ENCODE measurements at places on chromosomes 3 and 15.

- no peaks in the 10 kb centered on the region for H3K36me3 ChIP-seq
- peaks cover 7% of the 10 kb centered on the region for H3K4me1 ChIP-seq
- no peak overlapping the region for H3K4me3 ChIP-seq
- H3K27ac ChIP-seq = no peak overlapping the region
These were observed 66.5 kb upstream of the SH3GL3 start for GRCh38 chr15:83380682-83381081.

DNA sequence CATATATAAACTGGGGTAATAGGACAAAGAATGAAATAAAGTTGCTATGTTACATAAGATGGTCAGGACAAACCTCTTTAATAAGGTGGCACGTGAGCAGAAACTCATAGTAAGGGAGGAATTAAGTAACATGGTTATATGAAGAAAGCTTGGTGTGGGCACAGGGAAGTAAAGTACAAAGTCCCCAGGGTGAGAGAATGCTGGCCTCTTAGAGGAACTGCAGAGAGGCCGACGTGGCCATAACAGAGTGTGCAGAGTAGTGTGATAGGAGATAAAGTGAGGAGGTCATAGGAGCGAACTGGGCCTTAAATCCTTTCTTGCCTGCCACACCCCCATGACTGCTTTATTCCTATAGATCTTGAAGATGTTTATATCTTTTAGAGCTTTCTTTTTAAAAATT is 17.4 kb upstream of the RBMS3 start:
- no peaks in the 10 kb centered on the region for H3K36me3 ChIP-seq
- H3K27ac ChIP-seq = no peak overlapping the region
- DNase-seq = no peak
- H3K4me3 ChIP-seq = no peak overlapping the region

DNA sequence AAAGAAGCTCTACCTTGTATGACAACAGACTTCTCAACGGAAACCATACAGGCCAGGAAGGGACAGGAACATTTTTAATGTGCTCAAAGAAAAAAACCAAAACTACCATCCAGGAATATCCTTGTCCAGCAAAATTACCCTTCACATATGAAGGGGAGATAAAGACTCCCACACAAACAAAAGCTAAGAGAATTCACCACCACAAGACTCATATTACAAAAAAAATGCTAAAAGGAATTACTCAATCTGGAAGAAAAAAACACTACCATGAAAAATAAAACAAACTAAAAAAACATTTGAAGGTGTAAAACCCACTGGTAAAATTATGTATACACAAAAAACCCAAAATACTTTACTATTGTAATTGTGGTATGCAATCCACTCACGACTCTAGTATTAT is 57.2 kb downstream of the DLG1 start:
- peaks cover 62% of the 10 kb centered on the region for H3K4me1 ChIP-seq
- H3K27ac ChIP-seq = peak overlapping the region; percentile 39
- no peak overlapping the region for H3K4me3 ChIP-seq
- H3K27me3 ChIP-seq = no peaks in the 10 kb centered on the region

DNA sequence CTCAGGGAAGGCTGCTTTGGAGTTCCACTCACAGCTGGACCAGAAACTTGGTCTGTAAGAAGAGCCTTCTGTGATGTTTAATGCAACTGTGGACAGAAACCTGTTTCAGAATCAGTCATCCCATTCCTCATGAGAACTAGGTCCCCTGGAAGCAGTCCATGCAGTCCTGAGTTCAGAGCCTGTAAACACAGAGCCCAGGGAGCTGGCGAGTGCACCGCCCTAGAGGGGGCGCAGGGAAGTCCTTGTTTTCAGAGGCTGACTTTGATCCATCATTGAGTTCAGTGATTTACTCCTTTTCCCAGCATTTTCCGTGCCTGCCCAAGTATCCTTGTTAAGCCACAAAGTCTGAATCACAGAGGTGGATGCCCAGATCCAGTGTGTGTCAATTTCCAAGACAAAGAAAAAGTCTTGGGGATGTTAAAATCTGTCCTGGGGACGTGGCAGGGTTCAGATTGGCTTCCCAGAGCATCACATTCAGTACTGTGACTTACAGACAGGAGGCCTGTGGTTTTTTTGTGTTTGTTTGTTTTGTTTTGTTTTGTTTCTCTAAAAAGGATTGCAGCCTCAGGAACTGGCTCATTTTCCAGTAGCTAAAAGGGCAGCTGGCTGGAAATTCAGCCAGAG is 9.8 kb upstream of the TXNRD3 start:
- no peak overlapping the region for H3K27ac ChIP-seq
- no peaks in the 10 kb centered on the region for H3K4me1 ChIP-seq
- DNase-seq = no peak
- H3K27me3 ChIP-seq = peaks cover 37% of the 10 kb centered on the region

DNA sequence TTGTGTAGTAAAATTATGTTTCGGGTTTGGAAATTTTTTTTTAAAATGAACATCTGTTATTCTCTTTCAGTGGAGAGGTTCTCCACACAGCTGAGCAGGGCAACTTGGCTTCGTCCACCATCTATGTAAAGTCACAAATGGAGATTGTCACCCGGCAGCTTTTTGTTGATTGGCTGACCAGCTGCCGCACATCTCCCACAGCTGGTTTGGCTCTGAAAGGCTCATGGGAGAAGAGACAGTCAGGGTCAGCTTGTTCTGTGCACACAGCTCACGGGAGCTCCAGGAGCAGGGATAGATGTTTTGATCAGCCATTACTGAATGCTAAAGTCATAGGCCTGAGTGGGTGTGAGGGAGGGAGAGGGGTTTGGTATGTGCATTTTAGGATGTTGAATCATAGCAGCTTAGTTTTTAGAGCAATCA is 12.9 kb upstream of the CCDC80 start:
- H3K27me3 ChIP-seq = no peaks in the 10 kb centered on the region
- peak overlapping the region; percentile 93 for H3K27ac ChIP-seq
- H3K4me1 ChIP-seq = peaks cover 64% of the 10 kb centered on the region

- H3K4me3 ChIP-seq = no peak overlapping the region
- H3K36me3 ChIP-seq = no peaks in the 10 kb centered on the region
- no peak for DNase-seq
- H3K27ac ChIP-seq = no peak overlapping the region
- H3K27me3 ChIP-seq = peaks cover 8% of the 10 kb centered on the region
- H3K4me1 ChIP-seq = no peaks in the 10 kb centered on the region
These were observed 319.4 kb upstream of the STAC start for GRCh38 chr3:36060950-36061349.

GRCh38 chr3:126515066-126515706 is 2.4 kb downstream of the UROC1 start:
- H3K4me3 ChIP-seq = no peak overlapping the region
- no peaks in the 10 kb centered on the region for H3K4me1 ChIP-seq
- DNase-seq = peak; percentile 87
- no peak overlapping the region for H3K27ac ChIP-seq

DNA sequence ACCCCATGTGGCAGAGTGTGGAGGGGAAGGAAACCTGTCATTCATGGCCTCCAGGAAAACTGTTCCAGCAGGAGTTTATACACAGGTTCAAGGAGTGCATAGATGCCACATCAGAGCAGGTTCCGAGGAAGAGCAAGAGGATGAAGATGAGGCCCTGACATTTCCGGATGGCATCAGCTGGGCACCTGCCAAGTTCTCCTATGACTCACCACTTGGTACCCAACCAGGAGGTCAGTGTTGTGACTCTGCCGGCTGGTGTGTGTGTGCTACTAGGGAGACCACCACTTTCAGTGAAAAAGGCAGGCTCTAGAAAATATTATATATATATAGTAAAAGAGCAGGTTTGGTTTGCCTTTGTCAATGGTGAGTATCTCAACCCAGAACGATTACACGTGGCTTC is 69.3 kb downstream of the NTRK3 start:
- no peak overlapping the region for H3K27ac ChIP-seq
- no peaks in the 10 kb centered on the region for H3K36me3 ChIP-seq
- H3K4me1 ChIP-seq = no peaks in the 10 kb centered on the region
- DNase-seq = no peak
- no peak overlapping the region for H3K4me3 ChIP-seq

DNA sequence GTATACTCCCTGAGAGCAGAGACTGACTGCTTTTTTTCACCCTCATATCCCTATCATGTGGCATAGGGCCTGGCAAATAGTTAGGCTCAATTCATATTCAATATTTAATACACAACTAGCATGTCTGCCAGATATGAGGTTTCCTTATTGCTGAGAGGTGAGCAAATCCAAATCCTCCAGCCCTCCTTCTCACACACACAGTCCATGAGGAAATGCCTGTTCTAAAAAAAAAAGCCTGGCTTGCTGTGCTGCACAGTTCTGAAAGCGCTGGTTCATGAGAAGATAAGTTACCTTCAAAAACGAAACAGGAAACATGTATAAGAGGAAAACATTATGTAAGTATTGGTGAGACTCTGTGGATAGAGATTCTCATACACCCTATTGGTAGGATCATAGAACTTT is 15.5 kb upstream of the ACAP2 start:
- H3K27me3 ChIP-seq = no peaks in the 10 kb centered on the region
- no peaks in the 10 kb centered on the region for H3K4me1 ChIP-seq
- H3K36me3 ChIP-seq = peaks cover 2% of the 10 kb centered on the region
- DNase-seq = no peak

DNA sequence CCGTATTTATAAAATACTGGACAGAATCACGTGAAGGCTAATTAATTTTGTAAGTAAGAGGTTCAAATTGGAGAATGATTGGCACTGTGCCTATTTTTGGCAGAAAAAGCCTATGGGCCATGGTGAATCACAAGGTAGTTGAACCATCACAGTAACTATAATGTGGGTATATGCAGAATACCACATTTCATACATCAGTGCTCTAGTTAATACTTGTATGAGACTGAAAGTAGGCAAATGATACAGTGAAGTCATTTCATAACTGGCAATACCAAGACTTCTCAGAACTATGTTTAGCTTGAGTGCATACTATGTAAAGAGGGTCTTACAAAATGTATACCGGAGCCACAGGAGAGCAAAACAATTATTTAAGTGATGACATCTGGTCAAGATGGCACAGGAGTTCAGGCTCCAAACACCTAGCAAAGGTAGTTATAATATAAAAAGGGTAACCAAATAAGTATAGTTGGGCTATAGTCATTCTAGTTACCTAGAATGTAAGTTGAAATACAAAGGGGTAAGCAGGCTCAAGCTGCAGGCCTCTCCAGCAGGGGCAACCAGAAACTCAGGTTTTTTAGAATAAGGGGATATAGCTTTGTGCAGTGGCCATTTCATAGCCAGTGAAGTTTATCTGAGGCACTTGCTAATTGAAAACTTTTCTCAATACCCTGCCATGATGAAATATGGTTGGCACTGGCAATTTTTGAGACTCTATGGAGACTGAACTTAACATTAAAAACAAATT is 19.1 kb downstream of the GPR160 start:
- H3K27ac ChIP-seq = no peak overlapping the region
- H3K4me1 ChIP-seq = no peaks in the 10 kb centered on the region
- DNase-seq = no peak
- H3K4me3 ChIP-seq = no peak overlapping the region
